ENCODE measurements at places on chromosomes 4 and X.

- peak; percentile 88 for DNase-seq
These were observed 487.1 kb downstream of the STPG2 start for GRCh38 chr4:97656044-97656720.

GRCh38 chr4:15253349-15253748 is 174.5 kb upstream of the C1QTNF7 start:
- DNase-seq: no peak

GRCh38 chr4:89653012-89653411 is 183.9 kb downstream of the SNCA start:
- DNase-seq: no peak

- DNase-seq: no peak
These were observed 1.9 kb upstream of the TADA2B start for GRCh38 chr4:7041246-7041645.

- no peak for DNase-seq
These were observed 292.0 kb downstream of the DCTD start for GRCh38 chr4:182625193-182625592.

DNA sequence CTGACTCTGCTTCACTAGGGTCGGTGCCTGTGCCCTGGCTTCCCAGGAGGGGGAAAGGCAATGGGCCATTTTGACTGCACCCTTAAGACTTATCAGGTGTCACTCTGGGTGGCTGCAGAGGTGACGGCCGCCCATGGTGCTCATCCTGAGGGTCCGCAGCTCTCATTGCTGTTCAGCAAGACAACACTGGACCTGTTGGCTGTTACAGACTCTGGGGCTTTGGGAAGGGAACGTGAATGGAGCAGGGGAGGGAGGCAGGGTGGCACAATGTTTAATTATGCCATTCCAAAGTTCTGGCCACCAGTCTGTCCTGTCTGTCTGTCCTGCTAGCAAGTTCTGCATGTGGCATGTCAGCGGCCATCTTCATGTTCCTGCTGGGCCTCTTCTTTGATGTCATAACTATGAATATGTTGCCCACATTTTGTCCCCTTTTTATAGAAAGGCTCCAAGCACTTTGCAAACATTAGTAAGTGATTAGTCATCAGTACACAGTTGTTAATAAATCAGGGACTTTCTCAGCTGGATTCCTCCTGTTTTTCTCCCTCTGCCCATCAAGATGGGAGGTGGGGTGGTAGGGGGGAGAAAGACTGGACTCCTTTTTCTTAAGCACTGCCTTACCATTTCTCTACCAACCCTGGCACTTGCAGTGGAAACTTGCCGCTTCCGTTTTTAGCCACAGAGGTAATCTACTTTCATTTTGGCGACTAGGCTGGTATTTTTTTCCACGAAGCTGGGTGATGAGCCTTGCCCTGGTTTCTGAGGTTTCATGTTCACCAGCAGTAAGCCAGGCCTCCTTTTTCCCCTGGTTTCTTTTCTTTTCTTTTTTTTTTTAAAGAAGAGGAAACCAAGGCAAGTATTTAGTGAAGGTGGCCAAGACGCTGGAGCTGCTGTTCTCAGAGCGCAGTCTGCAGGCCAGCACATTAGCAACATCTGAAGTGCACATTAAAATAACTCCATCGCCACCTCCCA is 88.6 kb upstream of the TRIM2 start:
- DNase-seq: peak; percentile 91

DNA sequence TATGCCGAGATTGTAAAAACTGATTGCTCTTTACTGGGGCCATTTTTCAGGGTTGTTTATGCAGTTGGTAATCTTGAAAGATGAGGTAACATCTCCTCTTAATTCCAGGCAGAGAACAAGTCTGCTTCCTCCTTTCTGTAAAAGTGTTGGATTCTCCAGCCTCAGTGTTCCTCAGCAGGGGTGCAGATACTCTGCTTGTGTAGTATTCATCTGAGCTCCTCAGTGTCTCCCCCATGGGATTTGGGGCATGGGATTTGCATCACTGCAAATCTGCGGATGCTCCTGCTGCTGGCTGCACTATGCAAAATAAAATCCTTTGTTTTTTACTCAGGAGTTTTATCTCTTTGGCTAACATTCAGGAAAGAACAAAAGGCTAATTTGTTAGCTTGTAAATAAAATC is 104.9 kb upstream of the ATP8A1 start:
- DNase-seq: no peak

DNA sequence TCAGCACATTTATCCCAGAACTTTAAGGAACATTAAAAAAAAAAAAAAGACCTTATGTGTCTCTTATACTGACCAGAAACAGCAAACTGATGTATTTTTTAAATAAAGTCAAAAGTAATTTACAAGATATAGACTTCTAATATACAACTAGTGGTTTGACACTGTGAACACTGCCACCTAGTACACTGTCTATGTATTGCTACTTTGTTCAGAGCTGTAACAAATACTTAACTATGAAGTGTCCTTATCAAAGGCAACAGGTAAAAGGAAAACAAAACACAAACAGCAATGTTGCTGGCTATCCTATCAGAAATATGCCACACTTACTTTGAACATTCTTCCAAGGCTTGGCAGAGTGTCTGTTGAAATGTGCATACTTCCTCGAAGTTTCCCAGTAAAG is 60.4 kb downstream of the CD40LG start:
- DNase-seq: peak; percentile 38

DNA sequence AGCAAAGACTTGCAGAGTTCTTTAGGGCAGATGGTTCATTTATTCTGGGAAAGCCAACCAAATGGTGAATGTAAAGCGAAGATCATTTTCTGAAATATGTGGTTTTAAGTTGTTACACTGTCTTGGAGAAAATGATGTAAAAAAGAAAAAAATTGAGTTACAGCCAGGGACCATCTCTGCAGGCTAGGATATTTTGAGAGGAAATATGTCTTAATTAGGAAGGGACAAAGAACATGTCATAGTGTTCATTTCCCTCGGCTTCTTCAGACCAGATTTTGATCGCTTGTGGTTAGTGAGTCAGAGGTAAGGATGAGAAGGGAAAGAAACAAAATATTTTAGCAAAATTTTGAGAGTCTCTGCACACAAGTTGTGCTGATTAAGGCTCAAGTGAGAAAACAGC is 59.0 kb upstream of the C1QTNF7 start:
- DNase-seq: peak; percentile 5

GRCh38 chr4:19300213-19300612 is 951.5 kb upstream of the SLIT2 start:
- DNase-seq: peak; percentile 16

DNA sequence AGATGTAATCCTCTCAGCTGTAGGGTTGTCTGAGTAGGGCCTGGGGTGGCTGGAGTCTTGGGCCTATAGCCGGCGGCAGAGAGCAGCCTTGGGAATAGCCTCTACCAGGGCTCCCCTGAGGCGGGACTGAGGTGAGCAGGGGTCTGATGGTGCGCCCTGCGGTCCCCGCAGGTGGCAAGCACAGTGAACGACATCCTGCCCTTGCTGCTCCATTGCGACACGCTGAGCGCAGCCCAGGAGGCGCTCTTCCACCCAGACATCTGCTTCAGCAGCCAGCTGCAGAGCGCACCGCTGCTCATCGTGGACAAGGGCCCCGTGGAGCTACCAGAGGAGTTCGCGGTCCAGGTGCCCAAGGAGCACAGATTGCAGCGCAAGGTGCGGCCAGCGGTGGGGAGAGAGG is 317.0 kb downstream of the ADGRL3 start:
- no peak for DNase-seq

DNA sequence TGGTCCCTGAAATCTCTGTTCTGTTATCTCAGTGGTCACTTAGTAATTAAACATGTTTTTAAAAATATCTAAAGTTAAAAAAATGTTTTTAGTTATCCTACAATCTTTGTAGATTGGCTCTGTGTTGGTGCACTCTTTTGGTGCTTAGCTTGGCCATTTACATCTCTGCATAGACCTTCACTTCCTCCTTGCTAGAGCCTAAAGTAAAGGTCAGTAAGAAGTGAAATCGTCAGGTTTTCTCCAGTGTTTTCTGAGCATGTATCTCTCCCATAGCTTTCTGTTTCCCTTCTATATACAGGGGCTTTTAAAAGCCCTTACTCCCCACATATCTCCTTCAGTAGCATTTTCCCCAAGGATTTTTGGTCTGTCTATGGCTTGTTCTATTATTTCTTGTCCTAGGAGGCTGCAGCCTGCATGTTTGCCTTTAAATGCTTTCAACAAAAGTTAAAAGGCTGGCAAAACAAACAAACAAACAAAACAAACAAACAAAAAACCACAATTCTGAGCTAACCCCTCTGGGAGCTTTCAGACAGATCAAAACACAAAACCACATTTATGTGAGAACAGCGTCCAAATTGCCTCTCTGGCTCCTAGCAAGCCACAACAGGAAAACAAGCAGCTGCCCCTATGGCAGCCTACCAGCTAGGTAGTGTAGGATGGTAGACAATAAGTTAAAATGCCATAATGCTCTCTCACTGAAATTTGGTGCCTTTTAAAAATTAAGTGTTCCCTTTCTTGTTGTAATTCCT is 27.3 kb upstream of the GPRASP2 start:
- no peak for DNase-seq

GRCh38 chr4:57492251-57492878 is 382.2 kb upstream of the IGFBP7 start:
- DNase-seq: no peak

GRCh38 chr4:54215379-54216077 is 13.6 kb upstream of the PDGFRA start:
- DNase-seq: no peak

DNA sequence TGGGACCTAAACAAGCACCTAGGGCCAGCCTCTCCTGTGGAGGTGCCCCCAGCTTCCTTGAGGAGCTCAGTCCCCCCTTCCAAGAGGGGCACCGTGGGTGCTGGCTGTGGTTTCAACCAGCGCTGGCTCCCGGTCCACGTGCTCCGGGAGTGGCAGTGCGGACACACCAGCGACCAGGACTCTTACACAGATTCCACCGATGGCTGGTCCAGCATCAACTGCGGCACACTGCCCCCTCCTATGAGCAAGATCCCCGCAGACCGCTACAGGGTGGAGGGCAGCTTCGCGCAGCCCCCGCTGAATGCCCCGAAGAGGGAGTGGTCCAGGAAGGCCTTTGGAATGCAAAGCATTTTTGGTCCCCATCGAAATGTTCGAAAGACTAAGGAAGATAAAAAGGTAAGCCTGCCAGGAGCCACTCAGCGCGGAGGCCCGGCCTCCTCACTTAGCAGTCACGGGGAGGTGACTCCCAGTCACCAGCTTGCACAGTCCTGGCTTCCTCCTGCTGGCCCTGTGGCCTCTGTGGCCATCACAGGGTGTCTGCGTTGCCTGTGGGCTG is 24.9 kb downstream of the RGS12 start:
- no peak for DNase-seq

Measured in PC-3 (cell line).